Activated T-cell treated with anti-CD3 and anti-CD28 coated beads for 24 hours (primary cell): ENCODE measurements at places on chromosomes 3 and 15.

- DNase-seq: no peak
Observed at GRCh38 chr3:127082066-127082465, 99.2 kb downstream of the PLXNA1 start.

DNA sequence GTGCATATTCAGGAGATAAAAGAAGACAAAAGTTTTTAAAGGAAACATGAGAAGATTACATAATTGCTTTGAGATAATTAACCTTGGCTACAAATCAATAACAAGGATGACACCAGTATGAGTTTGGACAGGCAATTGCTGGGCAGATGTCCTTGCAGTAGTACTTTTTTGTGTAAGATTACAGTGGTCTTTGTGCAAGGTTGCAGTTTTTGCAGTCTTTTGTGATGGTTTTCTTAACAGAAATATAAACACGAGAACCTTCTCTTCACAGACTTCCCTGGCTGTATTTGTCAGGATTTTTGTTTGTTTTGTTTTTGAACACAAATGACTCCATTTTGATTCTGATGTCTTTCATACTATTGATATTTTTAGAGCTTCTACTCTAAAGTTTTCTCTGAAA is 128.3 kb upstream of the ALCAM start:
- no peak for DNase-seq

DNA sequence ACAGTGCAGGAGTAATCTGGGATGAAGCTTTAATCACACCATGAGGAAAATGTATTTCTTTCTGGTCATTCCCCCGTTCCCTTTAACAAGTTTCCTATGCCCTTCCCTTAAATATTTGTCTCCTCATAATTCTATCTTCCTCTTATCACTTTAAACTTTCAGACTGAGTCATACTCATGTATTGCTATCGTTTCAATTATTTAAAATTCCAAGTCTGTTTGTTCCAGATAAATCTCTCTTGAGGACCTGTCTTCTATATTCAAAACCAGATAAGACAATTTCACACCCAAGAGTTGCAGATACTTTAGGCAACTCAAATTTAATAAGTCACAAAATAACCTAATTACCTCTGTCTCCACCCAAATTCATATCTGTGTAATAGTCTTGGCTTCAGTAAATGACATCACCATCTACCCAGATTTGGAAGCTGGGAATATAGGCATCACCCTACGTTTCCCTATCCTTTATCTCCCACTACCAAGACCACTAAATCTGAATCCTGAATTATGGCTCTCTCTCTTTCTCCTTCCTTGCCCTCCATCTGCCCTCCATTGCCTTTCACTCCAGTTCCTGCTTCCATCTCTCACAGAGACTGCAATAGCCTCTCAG is 220.1 kb downstream of the PYDC2 start:
- no peak for DNase-seq

DNA sequence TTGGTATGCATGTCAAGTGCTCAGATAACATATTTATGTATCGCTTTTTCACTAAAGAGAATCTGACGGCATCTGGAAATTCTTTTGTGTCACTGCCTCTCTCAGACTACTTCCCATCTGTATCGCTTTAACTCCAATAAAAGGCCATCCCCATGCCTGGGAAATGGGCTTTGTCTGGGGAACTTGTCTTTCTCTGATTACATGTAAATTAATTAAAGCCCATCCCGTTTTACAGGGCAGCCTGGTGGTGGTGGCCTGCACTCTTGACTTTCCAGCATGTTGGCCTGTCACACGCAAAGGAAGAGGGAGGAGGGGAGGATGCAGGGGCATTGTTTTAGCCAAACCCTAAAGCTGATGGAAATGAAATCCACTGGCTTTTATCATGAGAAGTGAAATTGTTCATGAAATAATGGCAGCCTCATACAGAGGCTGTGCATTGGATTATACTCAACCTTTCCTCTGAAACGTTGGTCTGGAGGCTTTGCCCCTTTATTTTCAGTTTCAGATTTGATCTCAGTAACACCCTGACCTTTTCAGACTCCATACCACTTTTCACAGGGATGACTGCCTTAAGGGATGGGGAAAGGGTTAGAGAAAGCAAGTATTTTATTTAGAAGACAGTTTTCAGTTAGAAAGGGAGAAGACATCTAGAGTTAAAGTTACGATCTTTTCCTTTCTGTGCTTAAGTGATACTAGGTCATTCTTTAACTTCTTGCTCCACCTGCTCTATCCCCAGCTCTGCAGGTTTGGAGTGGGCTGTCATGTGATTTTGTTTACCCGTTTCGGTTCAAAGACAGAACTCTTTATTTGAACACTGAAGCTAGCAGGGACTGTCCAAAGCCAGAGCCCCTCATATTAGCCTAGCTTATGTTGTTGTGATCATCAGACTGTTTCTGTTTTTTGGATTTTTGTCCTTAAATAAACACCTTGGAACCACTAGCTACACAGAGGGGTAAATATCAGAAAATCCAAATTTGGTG is 94.6 kb upstream of the CTDSPL start:
- DNase-seq: no peak

GRCh38 chr3:167653760-167654159 is at the start of gene WDR49:
Gene WDR49 (minus strand): TSS chr3:167653942. CDS start chr3:167653425, 517 bp downstream.
- DNase-seq: no peak

DNA sequence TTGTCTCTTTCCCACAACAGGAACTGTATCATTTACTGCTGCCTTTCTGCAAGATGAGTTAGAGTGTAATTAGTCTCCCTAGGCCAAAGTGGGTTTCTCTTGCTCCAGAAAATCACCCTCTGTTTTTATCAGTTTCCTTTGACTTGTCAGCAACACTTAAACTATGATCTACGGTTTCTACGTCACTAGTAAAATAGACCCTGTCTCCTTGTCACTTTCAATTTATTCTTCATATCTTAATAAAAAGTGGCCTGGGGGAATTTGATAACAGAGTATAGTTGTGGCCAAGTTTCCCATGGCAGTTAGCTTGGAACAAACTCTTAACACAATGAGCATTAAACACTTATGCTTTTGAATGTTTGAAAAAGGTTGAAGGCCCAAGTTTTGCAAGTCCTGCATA is 79.6 kb downstream of the CGNL1 start:
- DNase-seq: no peak
